Tibial nerve (tissue), 4 donors: ENCODE measurements at places on chromosomes 2 and 18. TPM values are rescaled to one million over a fixed set of nuclear protein-coding genes. Genes with fewer than 3 reads are reported as not detected.

The SATB2 gene
- total RNA-seq = 19.0 TPM

DNA sequence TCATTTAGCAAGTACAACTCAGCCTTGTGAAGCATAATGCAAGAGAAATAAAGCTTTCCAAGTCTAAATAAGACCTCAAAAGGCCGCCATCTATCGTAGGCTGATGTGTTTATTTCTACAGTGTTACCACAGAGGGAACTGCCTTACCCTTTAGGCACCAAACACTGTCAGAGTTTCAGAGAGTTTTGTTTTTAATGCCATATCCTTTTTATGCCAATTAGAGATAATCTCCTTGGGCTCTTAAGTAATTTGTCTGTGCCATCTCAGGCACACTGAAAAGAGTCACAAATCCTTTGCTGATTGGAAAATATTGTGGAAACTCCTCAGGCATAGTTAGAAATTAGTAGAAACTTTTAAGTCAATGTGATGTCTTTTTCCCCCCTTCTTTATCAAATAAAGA lies 797.1 kb downstream of the SLC4A3 start:
- no peak overlapping the region for H3K27ac ChIP-seq
- H3K4me3 ChIP-seq = no peak overlapping the region
- H3K36me3 ChIP-seq = no peaks in the 10 kb centered on the region

DNA sequence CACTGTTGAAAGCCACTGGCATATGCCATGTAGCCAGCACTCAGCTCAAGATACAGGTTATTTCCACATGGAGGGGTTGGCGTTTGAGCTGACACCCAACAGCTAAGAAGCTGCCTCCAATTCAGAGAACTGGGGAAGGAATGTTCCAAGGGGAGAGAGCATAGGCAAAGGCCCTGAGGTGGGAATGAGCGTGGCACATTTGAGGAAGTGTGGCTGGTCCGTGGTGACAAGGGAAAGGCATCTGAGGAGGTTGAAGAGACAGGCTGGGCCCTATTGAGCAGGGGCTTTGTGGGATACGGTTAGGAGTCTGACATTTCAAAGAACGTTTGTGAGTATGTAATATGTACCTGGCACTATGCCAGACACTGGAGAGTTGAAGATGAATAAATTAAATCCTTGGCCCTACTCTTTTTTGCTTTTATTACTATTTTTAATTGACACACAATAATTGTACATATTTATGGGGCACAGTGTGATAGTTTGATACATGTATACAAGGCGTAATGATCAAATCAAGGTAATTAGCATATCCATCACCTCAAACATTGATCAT lies 27.6 kb upstream of the TMBIM1 start:
- no peak overlapping the region for H3K4me3 ChIP-seq
- H3K4me1 ChIP-seq = peaks cover 13% of the 10 kb centered on the region
- H3K27me3 ChIP-seq = no peaks in the 10 kb centered on the region
- no peaks in the 10 kb centered on the region for H3K36me3 ChIP-seq

- no peaks in the 10 kb centered on the region for H3K27me3 ChIP-seq
- H3K36me3 ChIP-seq = no peaks in the 10 kb centered on the region
Measured at GRCh38 chr2:88813612-88814011, 122.1 kb downstream of the RPIA start.

GRCh38 chr2:242098445-242099128 lies 229.1 kb downstream of the RTP5 start:
- no peak for DNase-seq
- peaks cover 39% of the 10 kb centered on the region for H3K36me3 ChIP-seq
- H3K4me3 ChIP-seq = no peak overlapping the region
- no peaks in the 10 kb centered on the region for H3K27me3 ChIP-seq
- no peaks in the 10 kb centered on the region for H3K4me1 ChIP-seq

- H3K4me1 ChIP-seq = no peaks in the 10 kb centered on the region
- peaks cover 38% of the 10 kb centered on the region for H3K36me3 ChIP-seq
- no peak overlapping the region for H3K27ac ChIP-seq
Measured at GRCh38 chr18:57023275-57023882, 123.5 kb upstream of the BOD1L2 start.

DNA sequence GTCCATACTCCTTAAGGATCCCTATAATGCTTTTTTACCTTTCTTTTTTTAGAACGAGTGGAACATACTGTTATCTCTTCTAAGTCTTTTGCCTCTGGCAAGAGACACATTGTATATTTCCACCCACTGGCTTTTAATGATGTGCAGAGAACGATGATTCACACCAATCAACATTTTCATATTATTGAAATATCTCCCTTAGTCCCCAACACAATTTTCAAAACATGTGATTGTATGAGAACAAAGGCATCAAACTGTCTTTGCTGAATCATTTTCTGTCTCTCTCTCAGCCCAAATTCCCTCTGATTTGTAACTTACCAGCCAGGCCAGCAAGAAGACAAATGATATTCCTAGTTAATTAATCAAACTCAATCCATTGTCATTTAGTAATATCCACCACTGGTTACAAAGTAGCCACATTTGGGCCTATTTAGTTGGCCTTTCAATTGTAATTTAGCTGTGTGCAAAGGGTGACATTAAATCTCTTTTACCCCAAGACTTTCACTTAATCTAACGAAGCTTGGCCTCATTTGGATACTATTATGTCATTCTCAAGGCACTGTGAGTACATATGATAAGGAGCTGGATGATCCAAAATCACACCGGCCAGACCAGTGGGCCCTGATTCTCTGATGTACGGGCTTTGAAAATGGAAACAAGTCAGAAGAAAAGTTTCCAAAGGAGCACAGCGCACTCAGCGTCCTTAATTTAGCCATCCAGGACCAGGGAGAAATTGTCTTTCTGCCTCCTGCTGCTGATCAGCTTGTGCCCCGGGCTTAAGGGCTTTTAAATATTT lies 185.1 kb downstream of the SCG2 start:
- H3K27ac ChIP-seq = no peak overlapping the region
- no peak for DNase-seq
- no peaks in the 10 kb centered on the region for H3K27me3 ChIP-seq
- H3K4me1 ChIP-seq = no peaks in the 10 kb centered on the region
- no peak overlapping the region for H3K4me3 ChIP-seq

GRCh38 chr2:180519276-180519675 lies 461.1 kb upstream of the UBE2E3 start:
- no peaks in the 10 kb centered on the region for H3K27me3 ChIP-seq
- H3K4me1 ChIP-seq = no peaks in the 10 kb centered on the region
- H3K4me3 ChIP-seq = no peak overlapping the region

- DNase-seq = no peak
- H3K27ac ChIP-seq = no peak overlapping the region
- no peaks in the 10 kb centered on the region for H3K27me3 ChIP-seq
- H3K4me1 ChIP-seq = peaks cover 61% of the 10 kb centered on the region
- H3K4me3 ChIP-seq = no peak overlapping the region
- no peaks in the 10 kb centered on the region for H3K36me3 ChIP-seq
Measured at GRCh38 chr2:159028776-159029175, 60.3 kb downstream of the TANC1 start.

The RAX gene
- not detected for total RNA-seq

The POLR1B gene
- total RNA-seq = 10.3 TPM

DNA sequence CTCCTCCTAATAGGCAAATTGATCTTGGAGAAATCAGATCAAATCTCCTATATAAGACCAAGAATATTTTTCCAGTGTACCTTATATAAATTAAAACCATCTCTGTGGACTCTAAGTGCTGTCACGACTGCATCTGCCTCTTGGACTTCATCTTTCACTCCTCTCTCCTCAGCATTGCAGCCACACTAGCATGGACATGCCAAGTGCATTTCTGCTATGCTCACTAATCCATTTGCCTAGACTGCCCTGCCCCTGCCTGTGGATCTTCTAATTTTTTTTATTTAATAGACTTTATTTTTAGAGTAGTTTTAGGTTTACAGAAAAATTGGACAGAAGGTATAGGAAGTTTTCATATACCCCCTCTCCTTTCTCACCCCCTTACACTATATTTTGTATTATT lies 146.7 kb upstream of the VWC2L start:
- H3K4me3 ChIP-seq = no peak overlapping the region
- no peak overlapping the region for H3K27ac ChIP-seq
- no peaks in the 10 kb centered on the region for H3K27me3 ChIP-seq
- no peak for DNase-seq

GRCh38 chr2:232632229-232632903 lies 1.0 kb upstream of the EFHD1 start:
- H3K27me3 ChIP-seq = peaks cover 43% of the 10 kb centered on the region
- no peak overlapping the region for H3K27ac ChIP-seq
- H3K36me3 ChIP-seq = no peaks in the 10 kb centered on the region
- peak overlapping the region; percentile 49 for H3K4me3 ChIP-seq
- H3K4me1 ChIP-seq = no peaks in the 10 kb centered on the region
- peak; percentile 38 for DNase-seq

The UPP2 gene
- not detected for total RNA-seq

- no peaks in the 10 kb centered on the region for H3K4me1 ChIP-seq
- no peak overlapping the region for H3K27ac ChIP-seq
- no peak for DNase-seq
Measured at GRCh38 chr2:188720811-188721605, 253.2 kb upstream of the COL3A1 start.

The SKA1 gene
- not detected for total RNA-seq

DNA sequence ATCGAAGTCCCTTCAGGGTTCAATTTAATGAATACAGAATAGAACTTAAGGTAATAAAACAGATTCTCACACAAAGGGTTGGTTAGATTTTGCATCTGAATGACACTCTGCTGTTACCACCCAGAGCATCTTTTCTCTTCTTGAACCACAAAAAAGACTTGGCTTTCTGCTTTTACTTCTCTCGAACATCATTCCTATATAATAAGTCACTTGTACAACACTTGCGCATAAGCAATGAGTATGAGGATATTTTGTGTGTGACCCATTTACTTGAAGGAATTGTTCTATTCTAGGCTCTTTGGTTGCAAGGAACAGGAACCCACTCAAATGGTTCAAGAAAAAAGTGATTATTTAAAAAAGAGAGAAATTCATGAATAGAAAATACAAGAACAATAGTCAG lies 126.2 kb downstream of the NUP35 start:
- no peak overlapping the region for H3K27ac ChIP-seq
- DNase-seq = no peak
- no peak overlapping the region for H3K4me3 ChIP-seq
- no peaks in the 10 kb centered on the region for H3K27me3 ChIP-seq
- no peaks in the 10 kb centered on the region for H3K36me3 ChIP-seq

DNA sequence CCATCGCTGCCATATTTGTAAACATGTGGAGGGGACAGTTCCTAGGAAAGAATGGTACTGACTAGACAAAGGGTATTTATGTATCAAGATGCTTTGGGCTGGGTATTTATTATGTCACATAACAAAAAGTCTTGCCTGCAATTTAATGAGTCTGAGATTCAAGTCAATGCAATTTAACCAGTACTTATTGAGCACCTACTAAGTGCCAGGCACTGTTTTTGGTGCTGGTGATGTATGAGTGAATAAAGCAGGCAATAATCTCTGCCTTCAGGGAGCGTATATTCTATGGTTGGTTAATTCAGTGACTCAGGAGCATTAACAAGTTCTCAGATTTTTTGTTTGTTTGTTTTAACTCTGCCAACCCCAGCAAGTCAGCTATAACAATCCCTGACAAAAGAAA lies 24.6 kb upstream of the ACVR1 start:
- no peak overlapping the region for H3K4me3 ChIP-seq
- H3K27ac ChIP-seq = no peak overlapping the region
- no peaks in the 10 kb centered on the region for H3K36me3 ChIP-seq
- no peaks in the 10 kb centered on the region for H3K4me1 ChIP-seq
- no peak for DNase-seq

DNA sequence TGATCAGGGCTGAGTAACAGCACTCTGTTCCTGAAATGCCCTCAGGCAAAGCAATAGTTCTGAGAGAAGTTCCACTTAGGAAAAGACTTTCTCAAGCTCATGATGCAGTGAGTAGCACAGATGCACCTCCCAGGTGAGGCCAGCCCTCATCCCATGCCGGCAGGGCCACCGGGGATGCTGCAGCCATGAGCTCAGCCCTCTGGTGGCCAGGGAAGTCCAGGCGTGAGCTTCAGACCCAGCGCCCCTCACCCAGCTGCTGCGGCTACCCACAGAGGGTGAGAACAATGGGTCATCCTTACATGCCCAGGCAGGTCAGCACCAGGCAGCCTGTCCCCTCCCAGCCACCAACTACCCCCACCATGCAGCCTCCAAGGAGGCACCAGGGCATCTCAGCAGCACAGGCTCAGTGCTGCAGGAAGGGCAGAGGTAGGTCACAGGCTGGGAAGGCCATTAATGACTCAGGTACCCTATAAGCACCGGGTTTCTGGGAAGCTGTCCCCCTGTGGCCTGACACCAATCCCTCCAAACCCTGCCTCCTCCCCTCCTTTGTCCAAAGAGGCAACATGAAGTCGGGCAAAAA lies 50.6 kb downstream of the TTC32 start:
- H3K27ac ChIP-seq = no peak overlapping the region
- H3K4me1 ChIP-seq = no peaks in the 10 kb centered on the region
- no peaks in the 10 kb centered on the region for H3K36me3 ChIP-seq
- DNase-seq = no peak
- H3K27me3 ChIP-seq = no peaks in the 10 kb centered on the region
- H3K4me3 ChIP-seq = no peak overlapping the region

DNA sequence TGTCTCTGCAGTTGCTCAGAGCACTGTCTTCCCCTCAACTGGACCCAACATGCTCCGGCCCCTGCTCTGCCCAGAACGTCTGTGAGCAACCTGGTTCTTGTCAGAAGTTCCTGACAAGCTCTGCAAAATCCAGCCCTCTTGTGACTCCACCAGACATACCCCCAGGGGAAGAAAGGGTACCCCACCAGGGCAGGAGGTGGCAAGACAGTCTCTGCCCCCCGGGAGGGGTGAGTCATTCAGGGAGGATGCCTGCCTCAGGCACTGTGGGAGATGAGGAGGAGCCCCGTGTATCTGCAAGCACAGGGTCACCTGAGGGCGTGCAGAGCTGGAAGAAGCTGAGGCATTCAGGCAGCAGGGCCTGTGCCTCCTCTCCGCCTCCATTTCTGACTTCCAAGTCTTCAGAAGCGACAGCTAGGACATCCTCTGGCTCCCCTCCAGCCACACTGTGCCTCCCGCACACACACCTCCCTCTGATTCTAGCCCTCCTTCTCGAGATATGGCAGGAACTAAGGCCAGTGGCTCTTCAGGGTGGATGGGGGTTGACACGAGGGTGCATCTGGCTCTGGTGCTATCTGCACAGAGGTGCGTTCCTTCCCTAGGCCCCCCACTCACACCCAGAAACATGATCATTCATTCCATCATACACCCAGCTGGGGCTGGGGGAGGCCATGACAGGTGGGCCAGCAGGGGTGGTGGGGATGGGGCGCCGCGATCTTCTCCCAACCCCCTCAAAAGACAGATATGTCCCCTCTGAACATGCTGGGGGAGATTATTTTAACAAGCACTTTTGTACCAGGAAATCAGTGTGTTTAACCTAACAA lies 222.2 kb downstream of the CYP26B1 start:
- H3K4me3 ChIP-seq = no peak overlapping the region
- no peaks in the 10 kb centered on the region for H3K27me3 ChIP-seq

GRCh38 chr2:220192994-220193753 lies 565.7 kb downstream of the SLC4A3 start:
- H3K36me3 ChIP-seq = no peaks in the 10 kb centered on the region
- no peak overlapping the region for H3K27ac ChIP-seq
- no peak overlapping the region for H3K4me3 ChIP-seq
- DNase-seq = no peak
- no peaks in the 10 kb centered on the region for H3K4me1 ChIP-seq

- no peaks in the 10 kb centered on the region for H3K4me1 ChIP-seq
- H3K36me3 ChIP-seq = no peaks in the 10 kb centered on the region
- H3K27ac ChIP-seq = no peak overlapping the region
- no peaks in the 10 kb centered on the region for H3K27me3 ChIP-seq
- DNase-seq = no peak
Measured at GRCh38 chr2:42743659-42743990, 20.3 kb downstream of the OXER1 start.
